ENCODE measurements at places on chromosomes 1 and 21.

DNA sequence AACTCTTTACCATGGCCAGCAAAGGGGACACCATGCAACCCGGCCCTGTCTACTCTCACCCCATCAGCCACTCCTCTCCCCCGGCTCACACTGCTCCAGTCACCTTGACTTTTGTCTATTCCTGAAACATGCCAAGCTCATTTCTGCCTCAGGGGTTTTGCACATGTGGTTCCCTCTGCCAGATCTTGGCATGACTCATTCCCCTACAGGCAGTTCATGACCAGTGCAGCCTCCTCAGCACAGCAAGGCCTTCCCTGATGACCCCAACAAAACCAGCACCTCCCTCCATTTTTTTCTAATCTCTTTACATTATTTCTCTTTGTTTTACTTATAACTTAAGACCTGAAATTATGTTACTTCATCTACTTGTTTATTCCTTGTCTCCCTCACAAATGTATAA, 58.6 kb upstream of the GJB5 start:
- no peak for DNase-seq

- DNase-seq: no peak
Observed at GRCh38 chr1:145997718-145998023, 1.3 kb upstream of the TXNIP start.

DNA sequence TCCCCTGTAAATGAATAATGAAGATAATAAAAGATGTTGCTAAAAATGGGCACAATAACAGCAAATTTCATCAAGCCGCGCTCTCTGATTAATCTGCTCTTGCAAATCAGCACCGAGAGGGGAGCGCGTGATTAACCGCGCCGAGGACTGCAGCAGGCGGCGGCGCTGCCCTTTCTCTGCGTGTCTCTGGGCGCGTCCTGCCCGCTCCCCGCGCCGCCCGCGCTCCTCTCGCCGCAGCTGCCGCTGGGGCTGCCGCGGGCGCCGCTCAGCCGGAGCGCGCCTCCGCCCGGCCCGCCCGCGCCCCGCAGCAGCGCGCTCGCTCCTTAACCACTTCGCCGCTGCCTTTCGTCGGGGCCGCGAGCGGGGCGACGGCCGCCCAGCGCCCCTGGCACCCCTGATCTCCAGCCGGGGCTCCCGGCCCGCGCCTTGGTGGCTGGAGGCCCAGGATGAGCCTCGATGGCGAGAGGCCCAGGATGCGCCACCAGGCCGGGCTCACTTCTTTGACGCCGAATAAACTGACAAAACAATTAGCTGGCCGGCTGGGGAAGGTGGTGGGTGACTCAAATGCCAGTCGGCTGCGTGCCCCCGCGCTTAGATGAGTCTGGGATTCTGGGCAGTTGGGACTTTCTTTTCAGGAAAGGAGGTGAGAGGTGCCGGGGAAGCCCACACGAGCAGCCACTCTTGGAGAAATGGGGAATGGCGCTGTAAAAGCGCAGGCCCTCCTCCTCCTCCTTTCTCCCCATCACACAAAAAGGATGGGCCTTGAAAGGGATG, 221.4 kb upstream of the PKN2 start:
- DNase-seq: no peak

DNA sequence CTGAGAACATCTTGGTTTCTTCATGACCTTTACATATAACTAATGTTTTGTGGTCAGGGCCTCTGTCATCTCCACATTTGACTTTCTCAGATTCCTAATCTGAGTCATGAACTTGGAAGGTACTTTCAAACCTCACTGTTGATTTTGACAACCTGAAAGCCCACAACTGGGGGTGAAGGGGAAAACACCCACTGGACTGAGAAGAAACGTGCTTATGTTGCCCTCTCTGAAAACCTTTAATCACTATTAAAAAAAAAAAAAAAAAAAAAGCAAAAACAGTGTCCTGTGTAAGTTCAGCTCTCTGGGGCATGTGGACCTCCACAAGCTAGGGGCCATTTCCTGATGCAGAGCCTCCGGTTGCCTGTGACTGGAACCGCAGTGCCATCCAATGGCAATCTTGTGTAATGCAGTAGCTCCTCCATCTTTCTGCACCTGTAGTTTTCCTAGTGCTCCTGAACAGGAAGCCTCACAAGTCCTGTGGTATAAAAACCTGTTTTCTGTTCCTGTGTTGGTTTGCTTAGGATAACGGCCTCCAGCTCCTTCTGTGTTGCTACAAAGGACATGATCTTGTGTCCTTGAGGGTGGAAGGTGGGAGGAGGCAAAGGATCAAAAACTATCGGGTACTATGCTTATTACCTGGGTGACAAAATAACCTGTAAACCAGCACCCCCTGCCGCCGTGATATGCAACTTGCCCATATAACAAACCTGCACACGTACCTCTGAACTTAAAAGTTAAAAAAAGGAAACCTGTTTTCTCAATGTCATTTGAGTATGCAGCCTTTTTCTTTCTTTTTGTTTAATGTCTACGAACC, 124.5 kb downstream of the ZNF648 start:
- DNase-seq: peak; percentile 92

DNA sequence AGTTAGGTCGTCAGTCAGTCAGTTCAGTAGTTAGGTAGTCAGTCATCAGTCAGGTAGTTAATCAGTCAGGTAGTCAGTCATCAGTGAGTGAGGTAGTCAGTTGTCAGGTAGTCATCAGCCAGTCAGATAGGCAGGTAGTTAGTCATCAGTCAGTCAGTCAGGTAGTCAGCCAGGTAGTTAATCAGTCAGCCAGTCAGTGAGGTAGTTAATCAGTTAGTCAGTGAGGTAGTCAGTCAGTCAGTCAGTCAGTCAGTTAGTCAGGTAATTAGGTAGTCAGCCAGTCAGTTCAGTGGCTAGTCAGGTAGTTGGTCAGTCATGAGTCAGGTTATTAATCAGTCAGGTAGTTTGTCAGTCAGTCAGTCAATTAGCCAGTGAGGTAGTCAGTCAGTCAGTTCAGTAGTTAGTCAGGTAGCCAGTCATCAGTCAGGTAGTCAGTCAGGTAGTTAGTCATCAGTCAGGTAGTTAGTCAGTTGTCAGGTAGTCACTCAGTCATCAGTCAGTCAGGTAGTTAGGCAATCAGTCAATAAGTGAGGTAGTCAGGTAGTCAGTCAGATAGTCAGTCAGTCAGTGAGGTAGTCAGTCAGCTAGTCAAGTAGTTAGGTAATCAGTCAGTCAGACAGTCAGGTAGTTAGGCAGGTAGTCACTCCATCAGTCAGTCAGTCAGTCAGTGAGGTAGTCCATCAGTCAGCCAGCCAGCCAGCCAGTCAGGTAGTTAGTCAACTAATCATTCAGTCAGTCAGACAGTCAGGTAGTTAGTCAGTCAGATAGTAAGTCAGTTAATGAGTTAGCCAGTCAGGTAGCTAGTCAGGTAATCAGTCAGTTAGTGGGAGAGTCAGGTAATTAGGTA, 16.2 kb downstream of the KRTAP10-1 start:
- DNase-seq: no peak

DNA sequence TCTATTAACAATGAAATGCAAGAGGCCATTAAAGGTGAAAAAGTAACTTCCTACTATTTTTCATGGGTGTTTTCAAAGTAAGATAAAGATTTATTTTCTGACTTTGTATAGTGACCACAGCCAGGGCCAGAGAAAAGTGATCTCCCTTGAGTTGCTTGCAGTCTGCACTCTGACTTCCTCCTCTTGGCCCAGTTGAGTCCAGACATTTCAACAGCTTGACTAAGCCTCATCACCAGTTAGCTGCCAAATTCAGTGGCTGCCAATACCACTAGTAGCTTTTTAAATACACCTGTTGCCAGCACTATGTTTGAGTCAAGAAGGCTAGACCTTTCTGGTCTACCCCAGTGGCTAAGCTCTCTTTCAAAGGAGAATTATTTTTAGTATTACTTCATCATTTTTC, 3.7 kb upstream of the NEK7 start:
- DNase-seq: no peak

GRCh38 chr1:171793636-171794035, 12.2 kb downstream of the METTL13 start:
- DNase-seq: no peak

GRCh38 chr1:220797553-220797952, 10.8 kb downstream of the MTARC1 start:
- DNase-seq: no peak

- no peak for DNase-seq
Observed at GRCh38 chr1:197320991-197321531, 53.0 kb downstream of the CRB1 start.

GRCh38 chr1:165551469-165551868, 7.7 kb downstream of the LRRC52 start:
- DNase-seq: no peak

GRCh38 chr1:201357211-201357610, 20.3 kb downstream of the TNNT2 start:
- DNase-seq: no peak

- DNase-seq: no peak
Observed at GRCh38 chr1:102742426-102742825, 365.9 kb downstream of the COL11A1 start.

- no peak for DNase-seq
Observed at GRCh38 chr1:118991448-118991847, 3.3 kb upstream of the TBX15 start.

DNA sequence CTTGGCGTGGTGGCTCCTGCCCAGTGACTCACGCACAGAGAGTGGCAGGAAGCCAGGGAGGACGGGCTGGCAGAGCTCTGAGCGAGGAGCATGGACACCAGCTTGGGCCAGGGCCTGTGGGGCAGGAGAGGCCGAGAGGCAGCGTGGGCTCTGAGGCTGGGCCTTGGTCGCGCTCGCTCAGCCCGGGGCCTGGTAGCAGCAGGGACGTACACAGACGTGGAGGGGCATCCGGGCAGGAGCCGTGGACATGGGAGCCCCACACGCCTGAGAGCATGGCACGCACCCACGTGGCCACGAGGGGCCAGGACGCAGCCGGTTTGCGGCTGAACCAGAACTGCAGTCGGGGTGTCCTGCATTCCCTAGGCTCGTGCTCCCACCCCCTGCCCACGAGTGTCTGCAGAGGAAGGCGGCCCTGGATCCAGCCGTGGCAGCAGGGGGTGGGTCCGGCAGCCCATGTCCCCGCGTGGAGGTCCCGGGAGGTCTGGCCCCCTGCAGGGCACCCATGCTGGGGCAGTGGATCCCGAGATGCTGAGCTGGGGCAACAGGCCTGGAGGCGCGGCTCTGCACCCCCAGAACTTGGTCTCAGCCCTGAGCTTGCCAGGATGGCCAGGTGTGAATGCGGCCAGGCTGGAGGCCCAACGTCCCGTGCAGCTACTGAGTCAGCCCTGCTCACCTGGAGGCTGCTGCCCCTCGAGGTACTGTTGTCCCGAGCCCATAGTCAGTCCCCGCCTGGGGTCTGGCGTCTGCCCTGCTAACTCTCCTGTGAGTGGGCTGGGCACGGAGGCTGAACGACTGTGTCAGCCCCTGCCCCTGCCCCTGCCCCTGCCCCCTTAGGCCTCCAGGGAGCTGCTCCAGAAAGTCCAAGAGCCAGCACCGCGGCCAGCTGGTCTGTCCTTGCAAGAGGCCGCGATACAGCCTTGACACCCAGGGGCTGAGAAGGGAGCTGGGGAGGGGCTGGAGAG, 61.6 kb downstream of the SLX9 start:
- DNase-seq: peak; percentile 9

GRCh38 chr1:231829332-231829731, 202.7 kb downstream of the DISC1 start:
- no peak for DNase-seq

DNA sequence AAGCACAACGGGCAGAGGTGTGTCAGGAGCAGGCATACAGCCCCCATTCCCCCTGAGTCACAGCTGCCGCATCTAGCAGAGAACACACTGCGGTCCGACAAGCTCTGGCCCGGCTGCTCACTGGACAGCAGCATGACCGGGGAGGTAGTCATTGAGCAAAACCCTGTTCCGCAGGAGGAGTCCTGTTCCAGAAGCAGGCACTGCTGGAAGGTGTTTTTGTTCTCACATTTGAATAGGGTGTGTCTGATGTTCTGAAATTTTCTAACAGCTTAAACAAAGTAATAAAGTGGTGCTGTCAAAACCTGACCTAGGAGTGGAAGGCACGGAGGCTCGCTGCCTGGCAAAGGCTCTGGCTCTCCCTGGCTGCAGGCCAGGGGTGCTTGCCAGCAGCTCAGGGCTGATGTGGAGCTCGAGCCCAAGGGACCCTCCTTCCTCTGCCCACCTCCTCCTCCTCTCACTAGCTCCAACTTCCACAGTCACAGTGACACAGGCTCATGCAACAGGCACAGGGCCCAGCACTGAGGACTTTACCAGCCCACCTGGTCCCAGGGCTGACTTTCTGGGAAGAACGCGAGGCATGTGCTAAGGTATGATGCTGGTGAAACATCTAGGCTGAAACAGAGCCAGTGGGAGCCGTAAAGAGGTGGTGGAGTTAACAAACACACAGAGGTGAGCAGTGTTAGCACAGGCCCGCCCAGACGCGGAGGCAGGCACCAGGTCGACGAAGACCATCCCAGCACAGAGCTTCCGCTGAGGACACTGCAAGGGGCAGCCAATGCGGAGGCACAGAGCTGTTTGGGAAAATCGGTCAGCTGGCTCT, 118.6 kb upstream of the IFFO2 start:
- DNase-seq: no peak

GRCh38 chr1:109425391-109426280, 612 bp downstream of the PSMA5 start:
- peak; percentile 74 for DNase-seq

DNA sequence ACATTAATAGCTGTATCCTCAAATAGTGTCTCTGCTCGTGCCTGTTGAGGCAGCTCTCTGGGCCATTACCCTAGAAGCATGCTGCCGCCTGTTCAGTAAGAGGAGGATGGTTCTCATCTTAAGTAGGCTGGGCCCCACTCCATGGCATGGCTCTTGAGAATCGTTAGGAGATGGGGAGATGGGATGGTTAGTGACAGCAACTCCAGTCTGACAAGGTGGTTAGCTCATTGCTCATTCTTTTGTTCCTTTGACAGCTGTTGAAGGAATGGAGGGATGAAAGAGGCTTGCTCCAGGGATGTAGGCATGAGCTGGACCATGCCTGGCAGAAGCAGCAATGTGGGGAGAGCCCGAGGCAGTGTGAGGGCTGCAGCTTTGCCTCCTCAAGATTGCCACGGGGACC, 68.2 kb downstream of the MAP10 start:
- DNase-seq: no peak

DNA sequence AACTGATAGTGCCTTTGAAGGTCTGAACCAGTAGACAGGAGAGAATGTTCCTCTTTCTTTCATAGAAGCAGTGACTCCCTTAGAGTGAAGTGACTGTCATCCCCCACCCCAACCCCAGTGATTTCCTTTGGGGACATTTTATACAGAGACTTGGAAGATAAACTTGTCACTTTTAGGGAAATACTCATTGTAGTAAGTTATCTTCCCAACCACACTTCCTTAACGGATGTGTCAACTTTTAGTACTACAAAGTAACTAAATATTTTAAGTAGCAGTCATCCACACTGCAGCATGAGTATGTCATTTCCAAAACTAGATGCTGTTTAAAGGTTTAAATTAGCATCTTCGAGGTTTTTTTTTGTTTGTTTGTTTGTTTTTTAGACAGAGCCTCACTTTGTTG, 13.7 kb downstream of the LRRC8B start:
- no peak for DNase-seq

GRCh38 chr1:22889213-22889827, 83.3 kb downstream of the LACTBL1 start:
- peak; percentile 64 for DNase-seq

- DNase-seq: no peak
Observed at GRCh38 chr1:113511269-113511668, 121.0 kb downstream of the MAGI3 start.

GRCh38 chr1:158799689-158800088, 18.7 kb upstream of the OR6N2 start:
- no peak for DNase-seq

- no peak for DNase-seq
Observed at GRCh38 chr1:24708938-24709337, 36.3 kb upstream of the CLIC4 start.

- no peak for DNase-seq
Observed at GRCh38 chr1:3924186-3924824, 24.2 kb upstream of the C1orf174 start.

GRCh38 chr21:34986561-34987500, 62.3 kb downstream of the RUNX1 start:
- peak; percentile 46 for DNase-seq
